Brain (organoid and tissue), 16 donors: ENCODE measurements at places on chromosomes 2 and 18.

GRCh38 chr2:165777522-165778186 lies 16.4 kb downstream of the GALNT3 start:
- DNase-seq = no peak

- DNase-seq = peak; percentile 68
Observed at GRCh38 chr2:8456151-8457091, 225.4 kb upstream of the ID2 start.

DNA sequence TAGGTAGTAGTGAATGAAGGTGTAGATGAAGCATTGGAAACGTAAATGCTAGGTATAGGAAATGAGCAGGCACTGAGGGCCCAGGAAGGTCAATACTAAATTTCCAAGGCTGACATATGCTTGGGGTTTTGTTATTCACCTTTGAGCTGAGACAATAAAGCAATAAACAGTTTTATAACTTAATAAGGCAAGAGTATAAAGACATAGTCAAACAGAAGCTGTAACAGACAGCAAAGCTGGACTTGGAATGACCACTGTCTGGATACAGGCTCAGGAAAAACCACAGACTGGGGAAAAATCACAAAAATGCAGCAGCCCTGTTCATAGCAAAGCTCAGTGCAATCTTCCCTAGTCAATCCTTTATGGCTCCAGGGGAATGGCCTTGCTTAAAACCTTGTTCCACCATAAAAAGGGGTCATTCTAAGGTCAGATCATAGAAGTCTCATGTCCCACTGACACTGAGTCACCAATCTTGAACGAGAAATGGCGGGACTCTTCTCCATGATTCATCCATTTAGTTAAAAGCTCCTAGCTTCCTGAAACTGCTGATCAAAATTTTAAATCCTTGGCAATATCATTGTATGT lies 493.3 kb downstream of the CMPK2 start:
- DNase-seq = no peak

DNA sequence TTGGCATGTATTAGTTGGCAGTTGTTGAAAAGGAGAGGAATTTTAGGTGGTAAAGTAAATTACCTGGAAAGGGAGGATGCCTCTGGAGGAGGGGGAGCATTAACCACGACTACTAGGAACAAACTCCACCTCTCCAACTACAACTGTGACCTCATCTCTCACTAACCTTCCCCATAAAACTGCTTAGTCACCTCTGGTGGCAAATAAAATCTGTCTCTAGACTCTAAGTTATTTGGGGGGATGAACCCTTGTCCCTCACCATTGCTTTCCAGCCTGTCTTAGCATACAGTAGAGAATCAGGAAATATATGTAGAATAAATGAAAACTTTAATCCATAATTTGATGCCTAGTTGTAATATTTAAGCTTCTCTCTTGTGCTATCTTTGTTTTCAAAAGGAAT lies 27.6 kb upstream of the MYO1B start:
- no peak for DNase-seq

- DNase-seq = peak; percentile 20
Observed at GRCh38 chr2:121907928-121908327, 152.5 kb downstream of the TSN start.

DNA sequence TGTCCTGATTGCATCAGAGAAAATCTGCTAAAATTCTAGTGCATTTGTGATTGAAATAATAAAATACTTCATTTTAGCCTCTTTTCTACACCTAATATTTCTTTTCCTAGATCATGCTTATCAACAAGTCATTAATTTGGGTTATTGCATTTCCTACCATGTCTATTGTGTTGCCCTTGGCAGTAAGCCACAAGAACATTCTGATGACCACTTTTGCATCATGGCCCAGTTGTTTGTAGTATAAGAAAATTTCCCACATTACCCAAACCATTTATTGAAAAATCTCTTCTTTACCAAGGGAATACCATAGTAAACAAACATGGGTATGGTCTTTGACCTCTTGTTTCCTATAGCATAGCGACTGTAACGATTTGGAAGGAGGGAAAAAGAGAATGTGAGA lies 76.3 kb downstream of the R3HDM1 start:
- no peak for DNase-seq

GRCh38 chr18:26089293-26090129 lies 902 bp downstream of the SS18 start:
- peak; percentile 31 for DNase-seq

DNA sequence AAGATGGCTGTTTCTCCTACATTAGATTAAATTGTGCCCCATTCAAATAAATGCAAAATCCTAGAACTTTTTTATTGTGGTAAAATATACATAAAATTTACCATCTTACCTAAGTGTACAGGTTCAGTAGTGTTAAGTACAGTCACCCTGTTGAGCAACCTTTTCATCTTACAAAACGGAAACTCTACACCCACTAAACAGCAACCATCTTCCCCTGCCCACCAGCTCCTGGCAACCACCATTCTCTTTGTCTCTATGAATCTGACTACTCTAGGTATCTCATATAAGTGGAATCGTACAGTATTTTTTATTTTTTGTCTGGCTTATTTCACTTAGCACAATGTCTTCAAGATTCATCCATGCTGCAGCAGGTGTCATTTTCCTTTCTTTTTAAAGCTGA lies 53.0 kb downstream of the ASXL2 start:
- no peak for DNase-seq

GRCh38 chr2:174830561-174830960 lies 66.3 kb upstream of the CHRNA1 start:
- no peak for DNase-seq

- DNase-seq = no peak
Observed at GRCh38 chr2:43132683-43133301, 93.6 kb downstream of the ZFP36L2 start.

- no peak for DNase-seq
Observed at GRCh38 chr18:8522756-8523155, 86.5 kb upstream of the RAB12 start.

DNA sequence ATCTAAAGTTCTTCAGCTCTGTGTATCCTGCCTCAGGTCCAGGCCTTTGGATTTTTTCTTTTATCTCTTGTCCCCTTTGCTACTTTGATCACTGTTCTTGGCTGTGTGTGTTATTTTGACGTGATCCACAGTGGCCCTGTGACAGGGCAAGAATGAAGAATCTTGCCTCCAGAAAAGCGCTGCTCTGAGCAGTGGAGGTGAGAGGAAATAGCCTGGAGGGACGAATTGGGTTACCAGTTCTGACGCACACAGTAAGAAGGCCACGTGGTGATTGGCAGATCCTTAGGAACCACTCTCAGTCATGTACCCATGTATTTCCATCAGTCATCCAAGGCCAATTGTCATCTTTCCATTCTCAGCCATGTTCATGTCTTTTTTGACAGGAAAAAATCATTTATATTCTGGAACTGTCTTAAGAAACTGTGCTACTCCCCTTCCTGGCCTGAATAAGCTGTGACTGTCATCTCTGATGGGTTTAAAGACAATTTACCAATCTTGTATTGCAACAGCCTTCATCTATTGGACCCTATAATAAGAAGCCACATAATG lies 47.6 kb downstream of the MAPK4 start:
- no peak for DNase-seq
